Forelimb muscle (tissue), 1 donor: ENCODE measurements at places on chromosomes 3 and 15. TPM values are rescaled to one million over a fixed set of nuclear protein-coding genes. Genes with fewer than 3 reads are reported as not detected.

Gene CIB2
- 15.6 TPM for polyA plus RNA-seq

Gene USP50
- polyA plus RNA-seq, result not detected

Gene ADPGK
- polyA plus RNA-seq, result 28.5 TPM

Gene MESP2
- 0.35 TPM for polyA plus RNA-seq
